ENCODE measurements at places on chromosomes 5 and 9. TPM values are rescaled to one million over a fixed set of nuclear protein-coding genes. Genes with fewer than 3 reads are reported as not detected.

DNA sequence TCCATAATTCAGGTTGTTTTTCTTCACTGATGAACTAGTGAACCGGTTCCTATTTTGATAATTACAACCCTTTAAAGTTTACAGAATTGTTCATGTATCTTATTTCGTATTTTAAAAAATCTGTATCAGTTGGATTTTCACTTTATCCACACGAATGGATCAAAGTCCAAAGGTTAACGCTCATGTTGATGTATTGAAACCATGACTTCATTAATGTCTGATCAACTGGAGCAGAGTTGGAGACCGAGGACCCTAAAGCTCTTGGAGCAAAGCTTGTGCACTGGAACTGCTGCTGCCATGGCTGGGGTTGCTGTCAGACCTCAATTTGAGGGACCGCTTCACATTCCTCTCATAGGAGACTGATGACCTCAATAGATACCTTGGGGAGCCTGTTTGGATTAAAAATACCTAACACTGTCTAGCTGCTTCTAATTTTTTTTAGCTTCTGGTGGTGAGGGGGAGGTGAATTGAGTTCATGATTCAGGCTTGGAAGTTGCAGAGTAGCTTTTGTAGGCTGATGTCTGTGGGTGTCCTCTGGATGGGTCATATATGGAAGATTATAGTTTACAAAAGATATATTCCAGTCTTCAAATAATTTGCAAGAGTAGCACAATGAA lies 45.1 kb downstream of the KIAA1958 start:
- DNase-seq = no peak

DNA sequence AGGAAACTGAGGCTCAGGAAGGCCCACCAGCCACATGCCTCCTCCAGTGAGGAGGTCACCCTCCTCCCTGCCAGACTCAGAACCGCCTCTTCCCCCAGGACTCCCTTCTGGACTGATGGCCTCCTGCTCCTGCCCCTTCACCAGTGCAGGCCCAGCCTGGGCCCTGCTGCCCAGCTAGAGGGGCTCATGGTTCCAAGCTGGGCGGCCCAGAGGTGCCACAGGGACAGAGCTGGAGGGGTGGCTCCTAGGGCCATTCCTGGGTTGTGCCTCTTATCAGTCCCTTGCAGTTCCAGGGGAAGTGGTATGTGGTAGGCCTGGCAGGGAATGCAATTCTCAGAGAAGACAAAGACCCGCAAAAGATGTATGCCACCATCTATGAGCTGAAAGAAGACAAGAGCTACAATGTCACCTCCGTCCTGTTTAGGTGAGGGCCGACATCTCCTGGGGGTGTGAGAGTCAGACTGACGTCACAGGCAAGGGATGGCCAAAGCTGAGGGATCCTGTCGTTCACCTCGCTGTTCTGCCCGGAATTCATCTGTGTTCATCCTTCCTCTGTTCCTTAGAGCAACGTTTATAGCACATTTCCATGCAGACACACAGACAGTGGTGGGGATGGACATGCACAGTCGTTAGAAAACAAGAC lies 819 bp downstream of the LCN2 start:
- DNase-seq = no peak

GRCh38 chr5:132289097-132289496 lies 5.1 kb upstream of the SLC22A4 start:
- DNase-seq = no peak

DNA sequence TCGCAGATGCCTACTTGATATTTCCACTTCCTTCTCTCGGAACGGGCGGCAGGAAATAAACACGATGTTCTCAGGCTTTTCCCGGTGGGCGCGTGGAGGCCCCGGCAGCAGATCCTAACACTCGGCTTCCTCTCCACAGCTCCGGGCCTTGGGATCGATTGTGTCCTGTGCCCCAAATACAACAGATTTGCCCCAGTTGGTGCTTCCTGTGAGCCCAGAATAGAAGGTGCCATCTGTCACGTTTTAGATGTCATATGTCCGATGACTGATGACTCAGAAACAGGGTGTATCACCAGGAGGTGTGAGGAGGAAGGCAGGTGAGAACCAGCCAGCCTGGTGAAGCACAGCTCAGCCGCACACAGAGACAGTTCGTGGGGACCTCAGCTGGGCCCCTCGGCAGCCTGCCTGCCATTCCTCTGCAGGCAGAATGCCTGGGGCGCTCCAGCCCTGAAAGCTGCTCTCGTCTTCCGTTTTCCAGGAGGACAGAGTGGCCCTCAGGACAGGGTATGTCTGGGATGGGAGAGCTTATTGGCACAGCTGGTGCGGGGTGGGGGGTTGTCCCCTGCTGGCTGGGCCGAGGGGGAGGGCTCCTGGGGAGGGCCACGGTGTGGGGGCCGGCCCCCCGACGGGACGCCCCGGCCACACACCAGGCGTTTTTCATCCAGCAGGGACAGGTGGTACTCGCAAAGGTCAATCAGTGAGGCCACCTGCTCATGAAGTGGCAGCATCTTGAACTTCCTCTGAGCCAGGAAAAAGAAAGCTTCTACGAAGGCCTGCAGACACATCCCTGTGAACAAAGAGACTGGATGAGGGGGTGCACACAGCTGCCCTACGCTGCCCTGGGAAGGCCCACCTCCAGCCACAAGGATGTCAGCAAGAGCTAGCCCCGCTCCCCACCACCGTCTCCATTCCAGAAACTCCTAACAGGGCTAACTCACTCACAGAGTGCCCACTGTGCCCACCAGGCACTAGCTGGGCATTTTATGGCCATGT lies 171.0 kb downstream of the DAB2IP start:
- no peak for DNase-seq

DNA sequence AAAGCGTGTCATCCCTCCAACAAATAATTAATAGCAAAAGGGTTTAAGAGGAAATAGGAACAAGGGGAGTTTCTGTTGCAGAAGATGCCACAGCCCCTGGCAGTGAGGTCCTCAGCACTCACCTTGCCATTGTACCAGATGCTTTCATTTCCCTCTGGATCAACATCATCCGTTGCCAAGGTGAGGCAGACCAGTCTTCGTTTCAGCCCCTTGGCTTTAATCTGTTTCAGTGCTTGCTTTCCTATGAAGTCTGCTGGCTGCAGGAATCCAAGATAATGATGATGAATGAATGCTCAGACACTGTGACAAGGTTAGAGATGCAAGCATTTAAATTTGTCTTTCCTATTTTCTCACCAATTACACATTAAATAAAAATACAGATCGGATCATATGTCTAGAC lies 20.0 kb upstream of the ARSB start:
- DNase-seq = no peak

- peak; percentile 58 for DNase-seq
Measured at GRCh38 chr9:97511655-97512427, 10.4 kb downstream of the TMOD1 start.

DNA sequence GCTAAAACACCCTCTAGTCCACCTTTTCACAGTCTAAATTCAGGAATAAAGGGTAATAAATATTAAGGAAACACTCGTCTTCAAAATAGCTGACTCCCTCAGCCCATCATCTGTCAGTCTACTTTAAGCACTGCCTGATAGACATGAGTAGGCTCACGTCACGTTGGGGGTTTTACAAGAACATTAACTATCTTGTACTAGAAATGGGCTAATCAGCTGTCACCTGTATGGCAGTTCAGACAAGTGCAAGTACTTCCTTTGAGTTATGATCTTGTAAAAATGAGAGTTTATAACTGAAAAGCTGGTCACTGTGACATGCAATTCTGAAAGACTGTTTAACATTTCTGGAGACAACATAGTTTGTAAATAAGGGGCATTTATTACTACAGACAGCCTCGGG lies 936.7 kb upstream of the CTNND2 start:
- no peak for DNase-seq

DNA sequence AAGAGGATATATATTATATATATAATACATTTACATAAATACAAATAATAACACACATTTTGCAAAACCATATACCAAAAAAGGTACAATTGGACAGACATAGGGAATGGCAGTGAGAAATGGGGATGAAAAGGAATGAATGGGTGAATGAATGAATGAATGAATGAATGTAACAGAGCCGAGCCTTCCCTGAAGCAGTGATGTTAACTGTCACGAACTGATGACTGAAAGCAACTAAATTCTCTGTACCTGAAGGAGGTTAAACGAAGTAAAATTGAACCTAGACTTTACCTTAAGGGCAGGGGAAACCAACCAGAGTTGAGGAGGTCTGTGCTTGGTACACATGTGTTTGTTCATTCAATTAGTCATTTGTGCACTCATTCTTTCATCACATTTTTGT lies 169.6 kb upstream of the TBC1D2 start:
- DNase-seq = no peak

DNA sequence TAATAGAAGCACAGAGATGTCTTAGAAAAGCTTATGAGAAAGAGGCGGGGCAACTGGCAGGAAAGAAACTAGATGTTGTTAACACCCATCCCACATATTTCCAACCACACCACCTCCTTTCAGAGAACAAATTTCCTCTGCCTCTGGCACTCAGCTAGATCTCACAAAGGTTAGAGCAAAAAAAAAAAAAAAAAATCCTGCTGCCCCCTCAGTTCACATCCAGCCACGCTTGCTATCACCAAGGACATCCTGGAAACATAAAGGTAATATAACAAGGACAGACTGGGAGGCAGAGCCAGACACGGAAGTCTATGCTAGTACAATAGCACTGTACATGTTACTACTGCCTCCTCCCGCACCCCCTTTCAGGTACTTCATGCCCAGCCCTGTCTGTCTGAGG lies 238.0 kb upstream of the PTGER4 start:
- DNase-seq = no peak

DNA sequence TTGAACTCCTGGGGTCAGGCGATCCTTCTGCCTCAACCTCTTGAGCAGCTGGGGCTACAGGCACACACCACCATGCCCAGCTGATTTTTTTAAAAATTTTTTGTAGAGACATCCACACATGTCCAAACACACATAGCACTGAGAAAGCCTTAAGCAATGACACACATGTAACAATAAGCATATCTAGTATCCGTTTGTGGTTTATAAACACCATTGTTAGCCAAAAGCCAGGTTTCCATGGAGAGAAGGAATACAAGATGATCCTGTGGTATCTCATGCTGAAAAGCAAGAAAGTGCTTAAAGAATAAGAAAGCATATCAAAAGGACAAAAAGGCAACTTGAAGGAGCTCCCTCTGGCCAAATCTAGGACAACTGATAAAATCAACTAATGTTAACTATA lies 29.7 kb upstream of the SLC1A3 start:
- no peak for DNase-seq

DNA sequence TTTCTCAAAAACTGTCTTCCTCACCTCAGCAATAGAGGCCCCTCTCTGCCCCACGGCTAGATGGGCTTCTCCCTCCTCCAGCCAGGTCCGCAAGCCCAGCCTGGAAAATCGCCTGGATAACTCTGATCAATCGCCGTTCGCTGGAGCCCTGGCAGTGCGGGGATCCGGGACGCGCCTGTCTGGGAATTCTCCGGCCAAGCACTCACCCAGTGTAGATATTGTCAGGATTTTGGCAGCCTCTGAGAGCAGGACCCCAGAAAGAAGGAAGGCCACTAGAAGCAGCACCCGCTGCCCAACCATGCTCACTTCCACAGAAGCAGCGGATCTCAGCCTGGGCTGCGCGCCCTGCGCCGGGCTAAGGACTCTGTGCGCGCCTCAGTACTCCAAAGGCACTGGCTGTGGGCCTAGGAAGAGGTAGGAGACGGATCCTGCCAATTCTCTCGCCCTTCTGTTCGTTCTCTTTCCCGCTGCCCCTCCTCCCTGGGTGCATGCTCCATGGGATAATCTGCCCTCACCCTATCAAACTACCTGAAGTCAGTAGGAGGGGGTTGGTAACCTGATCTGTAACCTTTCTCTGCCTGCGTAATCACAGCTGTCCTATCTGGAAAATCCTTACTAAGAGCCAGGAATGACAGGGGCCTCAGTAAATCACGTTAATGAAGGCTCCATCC lies at the start of gene UGT3A1:
TSS of gene UGT3A1 (minus strand) at position 450 of the 671 bp plus-strand sequence. CDS start at position 300, 150 bp downstream.
- peak; percentile 68 for DNase-seq

DNA sequence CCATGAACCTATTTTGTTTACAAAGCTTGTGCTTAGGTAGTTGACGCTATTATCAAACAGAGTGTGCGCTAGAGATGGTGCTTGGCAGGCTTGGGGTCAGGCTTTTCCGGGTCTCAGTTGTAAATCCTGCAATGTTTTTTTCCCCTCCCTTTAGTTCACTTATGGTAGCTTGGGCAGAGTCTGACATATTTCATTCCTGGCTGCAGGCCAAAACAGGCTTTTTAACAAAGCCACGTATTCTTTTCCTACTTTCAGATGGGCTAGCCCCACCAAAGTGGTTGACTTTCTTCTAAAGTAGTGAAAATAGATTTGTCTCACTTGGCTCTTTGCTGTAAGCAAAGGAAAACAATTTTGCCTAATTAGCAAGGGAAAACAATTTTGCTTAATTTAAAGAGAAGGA lies 58.0 kb upstream of the FBN2 start:
- DNase-seq = no peak

DNA sequence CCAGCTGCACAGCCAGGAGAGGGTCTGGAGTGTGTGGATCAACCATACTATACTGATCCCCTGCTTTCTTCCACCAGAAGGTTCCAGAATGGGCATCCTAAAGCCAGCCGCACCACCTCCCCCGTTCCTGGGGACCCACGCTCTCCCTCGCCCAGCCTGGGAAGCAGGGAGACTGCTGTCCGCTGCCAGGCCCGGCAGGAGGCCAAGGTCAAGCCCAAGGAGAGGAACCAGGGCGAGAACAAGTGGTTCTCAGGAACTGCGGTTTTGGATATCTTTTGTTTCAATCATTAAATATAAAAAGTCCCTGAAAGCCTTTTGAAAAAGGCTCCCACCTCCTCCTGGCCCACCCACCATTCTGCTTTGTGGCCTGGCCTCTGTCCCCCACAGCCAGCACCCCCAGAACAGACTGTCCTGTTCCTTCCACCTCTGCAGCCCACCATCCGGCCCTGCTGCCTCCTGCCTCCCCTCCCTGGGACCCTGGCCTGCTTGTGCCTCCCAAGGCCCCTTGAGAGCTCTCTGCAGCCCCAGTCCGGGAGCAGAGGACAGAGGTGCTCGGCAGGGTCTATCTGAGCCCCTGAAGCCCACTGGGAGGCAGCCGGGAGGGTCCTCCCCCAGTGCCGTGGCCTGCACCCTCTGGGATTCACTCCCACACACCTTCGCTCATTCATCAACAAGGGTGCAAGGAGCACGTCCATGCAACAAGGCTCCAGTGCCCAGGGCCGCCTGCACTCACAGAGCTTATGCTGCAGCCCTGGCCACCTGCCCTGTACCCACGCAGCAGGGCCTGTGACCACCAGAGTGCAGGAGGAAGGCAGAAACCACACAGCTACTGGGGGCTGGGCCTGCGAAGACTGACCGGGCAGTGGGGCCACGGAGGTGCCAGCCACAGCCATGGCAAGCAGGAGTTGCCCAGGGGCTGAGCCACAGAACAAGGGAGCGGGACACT lies 614 bp upstream of the LCN6 start:
- no peak for DNase-seq

The CCDC192 gene
- not detected for total RNA-seq

The IL33 gene
- 0.35 TPM for total RNA-seq

The PCYOX1L gene
- 5.0 TPM for total RNA-seq

The OR1N2 gene
- total RNA-seq = not detected

The TNC gene
- 215 TPM for total RNA-seq

The DBH gene
- total RNA-seq = not detected

The GAPT gene
- total RNA-seq = not detected

The RAI14 gene
- total RNA-seq = 174 TPM

The AKNA gene
- 7.8 TPM for total RNA-seq

The CARD6 gene
- 7.0 TPM for total RNA-seq

The LCN15 gene
- total RNA-seq = not detected

The SLC1A3 gene
- 0.87 TPM for total RNA-seq

The OR13C3 gene
- total RNA-seq = not detected
